ENCODE measurements at places on chromosomes 3 and 15. TPM values are rescaled to one million over a fixed set of nuclear protein-coding genes. Genes with fewer than 3 reads are reported as not detected.

Gene EID1
- total RNA-seq = 110 TPM

DNA sequence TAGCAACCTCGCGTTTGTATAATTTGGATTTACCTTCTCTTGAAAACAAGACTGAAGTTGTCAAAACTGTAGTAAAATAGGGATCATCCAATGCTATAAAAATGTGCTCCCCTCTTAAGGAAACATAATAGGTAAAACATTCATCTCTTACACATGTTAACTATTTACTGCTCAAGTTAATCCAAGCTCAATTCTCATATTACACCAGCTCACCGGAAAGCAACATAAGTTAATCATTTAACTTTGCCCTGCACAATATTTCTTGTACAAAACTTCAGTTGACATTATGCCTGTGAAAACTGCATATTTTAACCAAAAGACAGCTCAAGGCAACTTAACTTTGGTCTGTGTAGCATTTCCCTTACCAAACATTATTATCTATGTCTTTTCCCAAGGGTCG lies 634.2 kb downstream of the NAALADL2 start:
- no peak for DNase-seq

- DNase-seq = no peak
Observed at GRCh38 chr3:153960458-153961074, 160.6 kb upstream of the ARHGEF26 start.

DNA sequence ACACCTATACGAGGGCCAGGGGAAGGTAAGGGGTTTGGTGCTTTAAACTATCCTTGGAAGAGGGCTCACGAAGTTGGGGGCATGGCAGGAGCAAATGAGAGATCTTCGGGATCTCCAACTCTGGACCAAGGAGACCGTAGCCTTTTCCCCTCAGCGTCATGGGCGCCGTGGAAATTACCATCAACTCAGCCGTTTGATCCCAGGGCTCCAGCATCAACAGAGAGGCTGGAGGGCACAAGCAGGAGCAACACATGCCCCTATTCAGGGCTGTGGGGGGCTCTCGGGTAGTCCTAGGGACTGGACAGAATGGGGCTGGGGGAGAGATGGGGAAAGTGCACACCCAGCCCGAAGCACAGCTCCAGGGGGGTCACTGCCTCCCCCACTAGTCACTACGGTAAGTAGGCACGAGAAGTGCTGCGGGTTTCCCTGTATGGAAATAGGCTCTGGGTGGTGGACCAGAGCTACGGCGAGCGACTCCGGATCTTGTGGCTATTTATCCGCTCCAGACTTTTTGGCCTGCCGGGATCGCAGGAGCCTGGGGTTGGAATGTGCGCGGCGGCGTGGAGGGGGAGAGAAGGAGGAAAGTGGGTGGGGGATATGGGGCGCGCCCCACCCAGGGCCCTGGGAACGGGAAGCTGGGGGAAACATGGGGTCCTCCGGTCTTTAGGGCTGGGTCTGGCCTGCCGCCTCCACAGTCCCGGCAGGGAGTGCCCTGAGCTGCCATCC lies 539 bp upstream of the LAMB2 start:
- peak; percentile 87 for DNase-seq

DNA sequence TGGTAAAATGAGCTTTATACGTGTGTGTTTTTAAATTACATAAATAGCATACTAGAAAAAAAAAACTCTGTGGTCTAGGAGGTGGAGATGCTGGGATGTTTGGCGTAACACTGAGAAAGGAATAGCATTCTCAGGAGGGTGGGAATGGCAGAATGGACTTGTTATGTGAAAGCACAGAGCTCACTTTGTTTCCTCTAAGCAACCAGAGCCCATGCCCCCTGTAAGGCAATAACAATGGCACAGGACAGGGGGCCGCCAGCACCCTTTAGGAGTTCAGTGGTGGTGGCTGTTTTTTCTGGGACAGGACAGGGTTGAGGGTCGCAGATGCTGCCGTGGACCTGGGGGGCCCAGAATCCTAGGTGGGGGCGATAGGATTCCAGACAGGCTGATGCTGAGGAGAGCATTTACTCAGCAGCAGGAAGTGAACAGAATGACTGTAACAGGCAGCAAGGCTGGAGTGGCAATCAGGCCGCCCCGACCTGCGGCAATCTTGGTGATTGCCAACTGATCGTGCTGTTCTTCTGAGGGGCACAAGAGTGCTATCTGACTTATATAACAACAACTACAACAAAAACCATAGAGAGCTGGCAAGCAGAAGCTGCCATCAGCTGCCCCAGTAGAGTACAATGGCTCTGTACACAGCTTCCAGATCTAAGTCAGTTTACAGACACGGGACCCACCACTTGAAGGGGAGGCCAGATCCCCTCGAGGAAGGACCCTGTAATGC lies 160.4 kb downstream of the UACA start:
- no peak for DNase-seq

Gene MYRIP
- 0.19 TPM for total RNA-seq

Gene GOLGA8J
- total RNA-seq = not detected

GRCh38 chr3:123071581-123071980 lies 4.8 kb downstream of the PDIA5 start:
- no peak for DNase-seq

DNA sequence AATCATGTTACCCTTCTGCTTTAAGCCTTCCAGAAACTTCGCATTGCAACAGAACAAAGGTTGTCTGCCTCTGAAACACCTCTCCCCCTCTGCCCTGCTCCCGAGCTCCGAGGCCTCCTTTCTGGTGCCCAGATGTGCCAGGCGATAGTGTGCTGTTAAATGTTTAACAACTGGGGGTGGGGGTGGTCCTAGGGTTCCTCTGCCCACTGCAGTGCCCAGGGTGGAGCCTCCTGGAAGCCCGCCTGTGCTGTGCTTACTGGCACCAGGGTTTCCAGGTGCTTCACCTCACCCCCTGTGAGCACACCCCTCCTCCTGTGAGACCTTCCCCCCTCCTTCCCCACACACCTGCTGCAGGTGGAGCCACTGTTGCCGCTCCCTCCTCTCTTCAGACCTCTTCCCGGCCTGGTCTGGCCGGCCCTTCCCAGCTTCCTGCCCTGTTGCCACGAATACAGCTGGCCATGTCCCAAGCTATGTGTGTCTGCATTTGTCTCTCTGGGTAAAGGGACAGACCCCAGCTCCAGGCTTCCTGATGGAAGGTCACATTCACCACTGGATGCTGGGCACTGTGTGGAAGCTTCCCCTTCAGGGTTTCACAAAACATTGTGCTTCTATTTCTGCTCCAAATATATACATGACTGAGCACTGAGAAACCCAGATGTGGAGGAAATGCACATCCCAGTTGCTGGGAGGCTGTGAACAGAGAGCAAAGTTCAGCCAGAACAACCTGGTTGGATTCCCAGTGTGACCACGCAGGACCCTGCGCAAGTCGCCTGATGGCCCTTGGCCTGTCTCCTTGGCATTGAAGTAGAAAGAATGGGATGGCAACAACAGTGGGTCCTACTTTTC lies 37.2 kb downstream of the MGLL start:
- no peak for DNase-seq

DNA sequence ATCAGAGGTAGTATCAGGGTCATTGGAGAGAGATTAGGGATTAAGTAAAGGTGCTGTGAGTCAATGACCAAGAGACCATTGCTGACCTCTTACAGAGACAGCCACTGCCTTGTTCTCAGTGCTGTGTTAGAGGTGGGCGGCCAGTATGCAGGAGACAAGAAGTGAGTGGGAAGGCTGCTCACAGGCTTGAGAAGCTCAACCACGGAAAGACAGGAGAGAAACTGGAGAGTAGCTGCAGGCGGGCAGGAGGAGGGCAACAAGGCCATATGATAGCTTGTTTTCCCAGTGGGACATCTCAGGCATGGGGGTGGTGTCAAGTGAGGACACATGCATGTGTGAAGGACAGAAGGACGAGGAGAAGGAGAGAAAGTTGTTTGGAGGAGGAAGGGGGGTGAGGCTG lies 237.3 kb downstream of the PDCD6IP start:
- DNase-seq = no peak

Gene SAMMSON
- total RNA-seq = not detected

DNA sequence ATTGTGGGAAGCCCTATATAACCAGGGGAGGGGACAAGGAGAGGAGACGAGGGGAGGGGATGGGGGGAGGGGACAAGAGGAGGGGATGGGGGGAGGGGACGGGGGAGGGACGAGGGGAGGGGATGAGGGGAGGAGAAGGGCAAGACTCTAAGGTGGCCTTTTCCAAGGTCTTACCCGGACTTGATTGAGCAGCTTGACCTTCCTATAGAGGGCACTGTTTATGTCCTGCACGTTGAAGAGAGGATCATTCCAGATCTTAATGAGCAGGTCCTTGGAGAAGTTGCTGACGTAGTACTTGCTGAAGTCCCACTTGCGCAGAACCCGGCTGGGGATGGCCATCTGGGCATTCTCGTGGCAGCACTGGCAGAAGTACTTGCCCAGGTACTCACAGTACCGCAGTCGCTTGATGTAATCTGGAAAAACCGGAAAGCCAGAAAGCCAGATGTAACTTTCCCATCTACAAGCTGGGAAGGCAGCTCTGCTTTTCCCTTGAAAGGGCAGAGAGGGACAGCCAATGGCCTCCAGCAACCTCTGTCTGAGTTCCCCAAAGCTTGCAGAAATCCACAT lies 55.7 kb downstream of the RUBCN start:
- DNase-seq = no peak

DNA sequence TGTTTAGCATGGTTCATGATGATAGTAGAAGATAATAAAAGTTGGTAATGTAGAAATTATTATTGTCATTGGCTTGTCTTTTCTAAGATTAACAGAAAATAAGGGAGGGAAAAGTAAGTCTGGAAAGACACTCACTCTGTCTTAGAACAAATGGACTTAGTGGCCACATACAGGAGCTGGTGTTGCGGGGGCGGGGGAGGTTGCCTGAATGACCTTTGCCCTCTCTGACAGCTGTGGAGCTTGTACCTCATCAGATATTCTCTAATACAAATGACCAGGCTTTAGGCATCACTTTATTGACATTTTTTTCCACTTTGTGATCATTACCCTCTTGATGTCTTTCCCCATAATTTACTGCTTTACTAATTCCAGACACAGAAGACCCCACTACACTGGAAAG lies 5.9 kb downstream of the TAGLN3 start:
- no peak for DNase-seq

Gene NCKIPSD
- total RNA-seq = 23.8 TPM

- DNase-seq = peak; percentile 100
Observed at GRCh38 chr3:194089357-194090177, 46.4 kb upstream of the HES1 start.

DNA sequence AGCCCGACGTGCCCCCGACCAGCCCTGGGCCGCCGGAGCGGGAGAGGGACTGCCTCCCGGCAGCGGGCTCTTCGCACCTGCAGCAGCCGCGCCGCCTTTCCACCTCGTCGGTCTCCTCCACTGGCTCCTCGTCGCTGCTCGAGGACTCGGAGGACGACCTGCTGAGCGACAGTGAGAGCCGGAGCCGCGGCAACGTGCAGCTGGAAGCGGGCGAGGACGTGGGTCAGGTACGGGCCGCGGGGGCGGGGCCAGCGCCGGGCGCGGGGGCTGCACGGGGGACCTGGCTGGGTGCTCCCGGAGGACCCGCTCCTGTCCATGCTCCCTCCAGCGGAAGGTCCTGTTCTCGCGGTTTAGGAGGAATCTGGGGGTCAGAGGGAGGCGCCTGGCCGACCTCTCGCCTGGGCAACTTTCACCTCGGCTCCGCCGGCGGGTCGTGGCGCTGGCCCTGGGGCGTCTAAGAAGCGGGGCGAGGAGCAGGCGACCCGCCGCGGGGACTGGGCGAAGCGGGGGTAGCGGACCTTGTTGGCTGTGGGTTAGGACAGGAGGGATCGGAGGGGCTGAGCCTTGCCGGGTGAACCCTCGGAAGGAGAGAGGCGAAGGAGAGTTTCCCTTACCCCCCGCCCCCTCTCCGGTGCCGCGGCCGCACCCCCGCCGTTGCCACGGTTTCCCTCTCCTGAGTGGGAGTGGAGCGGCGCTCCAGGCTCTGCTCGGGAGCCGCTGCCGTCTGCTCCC lies 682 bp downstream of the ITPKA start:
- DNase-seq = no peak

DNA sequence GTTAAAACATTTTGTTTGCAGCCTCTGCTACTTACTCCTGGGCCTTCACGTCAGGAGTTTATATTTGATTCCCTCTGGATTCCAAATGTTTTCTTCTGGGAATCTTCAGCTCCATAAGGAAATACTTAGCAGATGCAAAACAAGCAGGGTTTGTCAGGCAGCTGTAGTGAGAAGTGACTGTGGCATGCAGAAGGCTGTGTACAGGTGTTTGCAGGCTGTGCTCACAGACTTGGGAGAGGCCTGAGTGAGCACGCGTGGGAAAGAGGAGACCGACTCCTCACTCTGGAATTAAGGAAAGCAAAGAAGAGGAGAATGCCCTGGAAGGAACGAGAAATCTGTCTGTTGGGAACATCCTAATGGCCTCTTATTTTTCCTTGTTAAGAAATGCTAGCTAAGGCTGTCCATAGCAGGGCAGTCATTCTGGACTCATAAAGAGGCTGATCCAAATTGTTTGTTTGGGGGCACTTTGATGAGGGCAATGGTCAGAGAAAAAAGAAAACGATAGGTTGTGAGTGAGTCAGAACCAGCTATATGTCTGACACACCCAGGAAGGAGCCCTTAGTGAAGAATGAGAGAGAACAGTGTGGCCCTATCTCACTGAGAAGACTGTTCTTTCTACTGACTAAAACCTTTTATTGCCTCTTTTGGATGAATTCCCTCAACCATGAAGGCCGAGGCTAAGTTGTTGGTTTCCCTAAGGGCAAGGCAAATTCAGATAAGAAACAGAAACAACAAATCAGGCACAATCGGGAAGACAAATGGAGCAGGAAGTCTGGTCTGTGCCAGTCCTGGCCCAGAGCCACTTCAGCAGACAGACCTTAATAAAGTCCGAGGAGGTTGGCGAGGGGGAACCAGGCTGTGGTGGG lies 82.6 kb downstream of the TGFBR2 start:
- DNase-seq = peak; percentile 58

Gene CEP19
- total RNA-seq = 3.2 TPM

- peak; percentile 38 for DNase-seq
Observed at GRCh38 chr3:167304077-167304476, 76.0 kb downstream of the ZBBX start.

GRCh38 chr15:20356911-20357480 lies 184.6 kb downstream of the GOLGA6L6 start:
- DNase-seq = no peak

GRCh38 chr3:26105261-26105660 lies 315.4 kb downstream of the OXSM start:
- no peak for DNase-seq

DNA sequence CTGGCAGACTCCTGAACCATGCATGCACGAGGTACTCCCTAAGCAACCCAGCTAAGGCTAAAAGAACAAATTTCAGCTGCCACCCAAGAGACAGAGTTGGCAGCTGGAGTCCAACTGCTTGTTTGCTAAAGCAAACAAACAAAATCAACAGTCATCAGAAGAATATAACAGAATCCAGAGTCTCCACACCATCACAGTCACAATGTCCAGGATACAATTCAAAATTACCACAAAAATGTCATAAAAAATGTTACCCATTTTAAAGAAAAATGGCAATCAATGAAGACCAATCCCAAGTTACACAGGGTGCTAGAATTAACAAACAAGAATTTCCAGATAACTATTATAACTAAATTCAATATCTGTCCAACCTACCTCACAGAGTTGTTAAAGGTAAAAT lies 42.9 kb downstream of the RFTN1 start:
- DNase-seq = no peak

- no peak for DNase-seq
Observed at GRCh38 chr3:26699553-26699952, 77.0 kb downstream of the LRRC3B start.

Measured in MCF 10A (cell line).